ENCODE measurements at places on chromosomes 12 and 14. TPM values are rescaled to one million over a fixed set of nuclear protein-coding genes. Genes with fewer than 3 reads are reported as not detected.

The NFE2 gene
- total RNA-seq: 0.20 TPM

The RNASE7 gene
- not detected for total RNA-seq

The PMCH gene
- not detected for total RNA-seq

The NT5DC3 gene
- 3.5 TPM for total RNA-seq

The RPGRIP1 gene
- not detected for total RNA-seq

The DENND5B gene
- total RNA-seq: 0.25 TPM

The RASSF8 gene
- 0.71 TPM for total RNA-seq

The GPR65 gene
- total RNA-seq: 10.5 TPM

The ZDHHC22 gene
- total RNA-seq: not detected

The GNB3 gene
- 0.85 TPM for total RNA-seq

The OVCH1 gene
- not detected for total RNA-seq

The CCDC38 gene
- total RNA-seq: 0.11 TPM

The GPR137C gene
- 0.08 TPM for total RNA-seq

The PACS2 gene
- 57.7 TPM for total RNA-seq

The MMP19 gene
- total RNA-seq: not detected

The PLA2G1B gene
- not detected for total RNA-seq

The SMCO2 gene
- total RNA-seq: not detected

The NXPH4 gene
- not detected for total RNA-seq

The CLEC2B gene
- 152 TPM for total RNA-seq

The FAM186B gene
- total RNA-seq: 0.64 TPM

The PLEK2 gene
- total RNA-seq: 1.4 TPM

The OR6C68 gene
- not detected for total RNA-seq

The NPAS3 gene
- not detected for total RNA-seq

The CYP46A1 gene
- total RNA-seq: 0.11 TPM

The TAS2R19 gene
- 1.2 TPM for total RNA-seq

The OSGEP gene
- 52.9 TPM for total RNA-seq

The RAP1B gene
- 256 TPM for total RNA-seq

The PLCZ1 gene
- not detected for total RNA-seq

The FANCM gene
- 6.1 TPM for total RNA-seq

The PROX2 gene
- total RNA-seq: 0.25 TPM

The RARG gene
- total RNA-seq: 14.0 TPM

The AREL1 gene
- total RNA-seq: 30.6 TPM

The ESR2 gene
- not detected for total RNA-seq

The C3AR1 gene
- total RNA-seq: 1.4 TPM

The ACOT4 gene
- 1.0 TPM for total RNA-seq

The ZNF385A gene
- 3.8 TPM for total RNA-seq

The GLIPR1L1 gene
- not detected for total RNA-seq

The MARS1 gene
- total RNA-seq: 203 TPM

The PA2G4 gene
- 51.0 TPM for total RNA-seq

The INHBC gene
- total RNA-seq: 0.33 TPM

The TAS2R43 gene
- 2.3 TPM for total RNA-seq
